Activated T-helper 2 cell treated with anti-CD3 and anti-CD28 coated beads, Interferon-gamma antibody, Interleukin-2, Interleukin-4, amounts not matched to agents 10 μg/mL and 5 μg/mL and 100 μg/mL, durations not matched to agents 14 hours and 24 hours and 36 hours (primary cell): ENCODE measurements at places on chromosomes 7 and 10. TPM values are rescaled to one million over a fixed set of nuclear protein-coding genes. Genes with fewer than 3 reads are reported as not detected.

The SORCS3 gene
- not detected in 2 replicates for total RNA-seq

The TUBAL3 gene
- not detected in 2 replicates for total RNA-seq

The DMBT1 gene
- not detected in 2 replicates for total RNA-seq

GRCh38 chr10:48317321-48317990, 11.0 kb downstream of the MAPK8 start:
- H3K36me3 ChIP-seq = peaks cover 3% of the 10 kb centered on the region
- no peak overlapping the region for H3K27ac ChIP-seq
- peaks cover 7% of the 10 kb centered on the region for H3K4me1 ChIP-seq
- DNase-seq = no peak
- no peak overlapping the region for H3K4me3 ChIP-seq

GRCh38 chr10:132820056-132820455, 34.1 kb upstream of the NKX6-2 start:
- H3K36me3 ChIP-seq = no peaks in the 10 kb centered on the region
- H3K27ac ChIP-seq = no peak overlapping the region
- no peak overlapping the region for H3K4me3 ChIP-seq
- H3K4me1 ChIP-seq = no peaks in the 10 kb centered on the region

- H3K27me3 ChIP-seq = peaks cover 70% of the 10 kb centered on the region
- no peak for DNase-seq
- peak overlapping the region; percentile 74 for H3K4me3 ChIP-seq
- H3K27ac ChIP-seq = no peak overlapping the region
- peaks cover 20% of the 10 kb centered on the region for H3K4me1 ChIP-seq
Observed at GRCh38 chr10:92699518-92700381, 10.0 kb downstream of the HHEX start.

The CPA2 gene
- total RNA-seq = 0.14 TPM in 1 of 2 replicates, not detected in the other

DNA sequence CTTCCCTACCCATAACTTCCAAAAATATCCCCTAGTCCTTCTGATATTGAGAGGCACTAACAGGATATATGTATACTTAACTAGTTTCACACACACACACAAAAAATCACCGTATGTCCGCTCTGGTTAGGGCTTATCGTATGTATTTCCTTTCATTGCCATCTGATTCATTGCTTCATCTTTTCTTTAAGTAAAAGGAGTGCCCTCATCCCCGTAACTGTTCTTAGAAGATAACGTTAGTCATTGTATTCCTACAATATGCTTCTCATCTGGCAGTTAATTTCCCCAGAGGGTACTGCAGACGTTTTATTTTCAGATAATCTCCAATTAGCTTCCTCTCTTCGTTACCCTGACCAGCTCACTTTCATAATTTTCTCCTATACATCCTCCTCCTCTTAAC, 37.3 kb downstream of the NRCAM start:
- no peak overlapping the region for H3K27ac ChIP-seq
- H3K27me3 ChIP-seq = peaks cover 28% of the 10 kb centered on the region
- no peaks in the 10 kb centered on the region for H3K36me3 ChIP-seq
- H3K4me1 ChIP-seq = peaks cover 18% of the 10 kb centered on the region
- DNase-seq = no peak

DNA sequence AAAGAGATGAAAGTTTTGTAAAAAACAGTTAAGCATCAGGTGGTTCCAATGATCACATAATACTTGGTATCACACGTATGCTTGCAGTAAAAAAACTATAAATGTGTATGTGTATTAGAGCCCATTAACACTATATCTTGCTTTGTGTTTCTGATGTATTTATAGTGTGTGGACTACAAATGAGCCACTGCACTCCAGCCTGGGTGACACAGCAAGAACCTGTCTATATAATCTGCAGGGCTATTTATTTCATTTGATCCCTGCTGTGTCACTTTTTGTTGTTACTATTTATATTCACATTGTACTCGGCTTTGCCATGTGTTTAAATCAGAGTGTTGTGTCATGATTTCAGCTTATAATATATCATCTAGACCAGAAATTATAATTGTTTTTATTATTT, 487.8 kb upstream of the TEX47 start:
- DNase-seq = no peak
- H3K27me3 ChIP-seq = no peaks in the 10 kb centered on the region
- no peaks in the 10 kb centered on the region for H3K4me1 ChIP-seq

DNA sequence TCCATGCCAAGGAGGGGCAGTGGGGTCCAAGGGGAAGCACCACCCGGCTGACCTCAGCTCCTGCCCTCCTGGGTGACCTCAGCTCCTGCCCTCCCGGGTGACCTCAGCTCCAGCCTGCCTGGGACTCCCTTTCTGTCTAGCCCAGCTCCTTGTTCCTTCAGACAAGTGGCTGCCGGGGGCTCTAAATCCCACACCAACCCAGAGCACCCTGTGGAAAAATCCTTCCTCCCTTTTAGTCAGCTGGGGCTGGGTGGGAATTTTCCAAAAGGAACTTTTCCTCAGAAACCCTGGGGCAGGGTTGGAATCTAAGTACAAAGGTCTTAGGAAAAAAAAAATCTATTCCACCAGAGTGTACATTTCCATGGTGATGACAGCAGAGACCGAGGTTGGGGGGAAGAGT, 36.3 kb downstream of the AKR1B1 start:
- no peak for DNase-seq
- no peak overlapping the region for H3K27ac ChIP-seq
- H3K4me1 ChIP-seq = peaks cover 14% of the 10 kb centered on the region
- no peak overlapping the region for H3K4me3 ChIP-seq

- DNase-seq = peak; percentile 46
- H3K4me1 ChIP-seq = peaks cover 7% of the 10 kb centered on the region
- no peaks in the 10 kb centered on the region for H3K36me3 ChIP-seq
- no peak overlapping the region for H3K4me3 ChIP-seq
Observed at GRCh38 chr10:28663576-28664368, 13.5 kb upstream of the BAMBI start.

DNA sequence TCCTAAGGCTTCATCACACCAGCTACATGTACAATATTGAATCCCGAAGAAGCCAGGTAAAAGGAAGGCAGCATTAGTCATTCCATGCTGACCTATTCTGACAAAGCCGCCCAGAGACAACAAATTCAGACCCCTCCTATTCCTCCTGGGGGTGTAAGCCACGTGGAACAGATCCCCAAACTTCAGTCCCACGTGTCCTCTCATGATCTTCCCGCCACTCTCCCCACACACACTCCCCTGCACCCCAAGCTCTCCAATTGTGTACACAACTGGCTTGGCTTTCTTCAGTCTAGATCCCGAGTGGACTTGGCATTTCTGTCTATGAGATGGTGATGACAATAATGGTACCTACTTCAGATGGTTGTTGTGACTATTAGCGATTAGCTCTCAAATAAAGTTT, 8.6 kb downstream of the PDE6C start:
- H3K27me3 ChIP-seq = peaks cover 13% of the 10 kb centered on the region
- H3K4me3 ChIP-seq = no peak overlapping the region
- no peaks in the 10 kb centered on the region for H3K4me1 ChIP-seq

DNA sequence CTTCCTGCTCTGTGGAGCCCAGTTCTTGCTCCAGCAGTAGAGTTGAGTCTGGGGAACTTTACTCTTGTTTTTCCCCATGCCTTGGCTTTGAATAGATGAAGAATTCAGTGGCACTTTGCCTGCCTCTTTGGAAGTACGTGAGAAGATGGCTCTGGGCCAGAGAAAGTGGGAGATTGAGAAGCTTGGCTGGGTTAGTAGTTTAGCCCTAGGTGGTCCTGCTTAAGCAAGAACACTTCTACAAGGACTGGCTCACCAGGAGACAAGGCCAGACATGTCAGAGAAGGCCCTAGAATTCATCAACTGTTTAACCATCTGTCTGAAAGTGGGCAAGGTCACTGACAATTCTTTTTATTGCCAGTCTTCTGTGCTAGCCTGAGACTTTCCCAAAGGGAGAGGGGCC, 410.3 kb downstream of the TYW1 start:
- no peaks in the 10 kb centered on the region for H3K27me3 ChIP-seq
- no peak overlapping the region for H3K27ac ChIP-seq
- DNase-seq = no peak
- H3K4me3 ChIP-seq = no peak overlapping the region

GRCh38 chr10:116045366-116046356, 227.3 kb downstream of the GFRA1 start:
- H3K27ac ChIP-seq = no peak overlapping the region
- no peaks in the 10 kb centered on the region for H3K4me1 ChIP-seq
- no peak for DNase-seq
- no peaks in the 10 kb centered on the region for H3K36me3 ChIP-seq

- H3K27me3 ChIP-seq = peaks cover 11% of the 10 kb centered on the region
- no peak overlapping the region for H3K4me3 ChIP-seq
- H3K27ac ChIP-seq = no peak overlapping the region
- H3K36me3 ChIP-seq = peaks cover 3% of the 10 kb centered on the region
- no peaks in the 10 kb centered on the region for H3K4me1 ChIP-seq
Observed at GRCh38 chr10:32419615-32420014, 26.3 kb upstream of the CCDC7 start.

The CHAT gene
- 2.2 and 2.5 TPM in 2 replicates for total RNA-seq

- DNase-seq = no peak
- no peaks in the 10 kb centered on the region for H3K4me1 ChIP-seq
- no peak overlapping the region for H3K27ac ChIP-seq
- no peak overlapping the region for H3K4me3 ChIP-seq
Observed at GRCh38 chr7:56157238-56157790, 41.1 kb upstream of the NUPR2 start.

- no peak for DNase-seq
- peaks cover 14% of the 10 kb centered on the region for H3K4me1 ChIP-seq
- no peak overlapping the region for H3K27ac ChIP-seq
- no peak overlapping the region for H3K4me3 ChIP-seq
- H3K27me3 ChIP-seq = peaks cover 5% of the 10 kb centered on the region
- no peaks in the 10 kb centered on the region for H3K36me3 ChIP-seq
Observed at GRCh38 chr10:122515022-122515424, 45.5 kb upstream of the DMBT1 start.

DNA sequence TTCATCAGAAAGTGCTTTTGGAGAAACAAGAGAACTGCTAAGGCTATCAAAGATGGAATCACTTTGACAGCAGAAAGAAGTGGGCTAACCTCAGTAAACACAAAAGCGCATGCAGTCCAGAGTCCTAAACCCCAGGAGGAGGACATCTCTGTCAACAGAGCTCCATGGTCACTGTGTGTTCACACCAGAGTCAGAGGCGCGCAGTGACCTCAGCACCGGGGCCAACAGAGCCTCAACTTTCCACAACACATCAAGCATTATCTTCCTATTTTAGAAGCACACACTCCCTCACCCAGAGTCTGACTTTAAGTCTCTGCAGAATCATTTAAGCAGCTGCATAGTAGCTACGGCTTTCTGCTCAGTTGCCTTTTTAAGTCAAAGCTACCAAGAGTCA, 195.3 kb downstream of the DIP2C start:
- DNase-seq = no peak
- H3K36me3 ChIP-seq = no peaks in the 10 kb centered on the region
- H3K27me3 ChIP-seq = peaks cover 3% of the 10 kb centered on the region
- no peaks in the 10 kb centered on the region for H3K4me1 ChIP-seq
- no peak overlapping the region for H3K4me3 ChIP-seq
- H3K27ac ChIP-seq = no peak overlapping the region

- peaks cover 13% of the 10 kb centered on the region for H3K4me1 ChIP-seq
- H3K27me3 ChIP-seq = no peaks in the 10 kb centered on the region
- no peak for DNase-seq
- H3K36me3 ChIP-seq = peaks cover 48% of the 10 kb centered on the region
Observed at GRCh38 chr10:87767253-87767652, 50.8 kb downstream of the ATAD1 start.

DNA sequence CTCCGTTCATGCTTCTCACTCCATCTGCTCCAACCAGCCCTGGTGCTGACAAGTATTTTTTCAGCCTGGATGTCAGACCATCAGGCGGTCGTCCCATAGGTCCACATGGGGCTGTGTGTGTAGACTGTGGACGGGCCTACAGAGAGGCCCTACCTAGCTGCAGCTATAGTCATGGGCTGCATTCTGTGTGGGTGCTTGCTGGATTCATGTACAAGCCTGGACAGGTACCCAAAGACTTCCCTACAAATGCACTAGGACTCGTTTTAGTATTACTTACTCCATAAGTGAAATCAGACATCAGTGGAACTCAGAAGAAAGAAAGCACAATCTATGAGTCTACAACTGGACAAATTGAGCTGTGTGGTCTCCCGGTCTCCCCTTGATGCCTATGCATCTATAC, 146.8 kb downstream of the PKD1L1 start:
- no peaks in the 10 kb centered on the region for H3K4me1 ChIP-seq
- H3K27me3 ChIP-seq = no peaks in the 10 kb centered on the region
- no peak overlapping the region for H3K27ac ChIP-seq
- no peak overlapping the region for H3K4me3 ChIP-seq
- no peak for DNase-seq

DNA sequence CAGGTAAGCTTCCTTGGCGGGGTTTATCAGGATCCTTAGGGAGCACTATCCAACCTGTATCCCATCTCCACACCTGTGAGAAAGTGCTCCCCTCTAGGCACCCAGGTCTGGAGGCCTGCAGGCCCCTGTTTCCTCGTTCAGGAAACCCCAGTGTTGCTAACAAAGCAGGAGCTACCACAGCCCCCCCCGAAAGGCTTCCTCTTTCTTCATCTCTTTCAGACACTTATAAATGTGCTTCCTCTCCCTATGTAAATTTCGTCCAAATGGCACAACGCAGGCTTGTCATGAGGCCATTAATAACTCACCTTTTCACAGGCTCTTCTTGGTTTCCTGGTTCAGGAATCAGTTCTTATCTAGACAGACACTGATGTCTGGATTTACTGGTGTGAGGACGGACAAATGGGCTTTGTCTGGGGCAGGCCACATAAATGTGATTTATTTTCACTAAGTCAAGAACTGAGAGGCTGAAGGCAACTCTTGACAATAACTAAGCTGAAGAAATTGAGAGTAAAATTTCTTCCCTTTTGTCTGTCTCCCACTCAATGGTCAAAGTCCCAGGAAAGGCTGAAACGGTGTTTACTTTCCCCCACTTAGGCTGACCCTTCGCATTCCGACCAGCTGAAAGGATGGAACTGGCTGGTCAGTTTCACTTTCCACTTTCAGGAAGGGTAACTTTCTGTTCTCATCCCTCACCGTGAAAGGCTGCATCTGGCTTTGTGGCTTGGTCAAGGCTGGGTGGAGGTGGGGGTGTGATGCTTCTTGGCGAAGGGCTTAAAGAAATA, 46.8 kb downstream of the PIK3AP1 start:
- H3K36me3 ChIP-seq = no peaks in the 10 kb centered on the region
- H3K4me3 ChIP-seq = no peak overlapping the region
- H3K4me1 ChIP-seq = peaks cover 5% of the 10 kb centered on the region
- no peak for DNase-seq
- peaks cover 2% of the 10 kb centered on the region for H3K27me3 ChIP-seq
